ENCODE measurements at places on chromosomes 1 and 21.
A peak's percentile ranks its signal among the peaks of the same experiment; 100 is the strongest.

- DNase-seq = peak; percentile 31
These were observed 18.6 kb downstream of the FAM151A start for GRCh38 chr1:54604572-54605370.

- DNase-seq = no peak
These were observed 18.1 kb downstream of the CITED4 start for GRCh38 chr1:40844079-40844478.

DNA sequence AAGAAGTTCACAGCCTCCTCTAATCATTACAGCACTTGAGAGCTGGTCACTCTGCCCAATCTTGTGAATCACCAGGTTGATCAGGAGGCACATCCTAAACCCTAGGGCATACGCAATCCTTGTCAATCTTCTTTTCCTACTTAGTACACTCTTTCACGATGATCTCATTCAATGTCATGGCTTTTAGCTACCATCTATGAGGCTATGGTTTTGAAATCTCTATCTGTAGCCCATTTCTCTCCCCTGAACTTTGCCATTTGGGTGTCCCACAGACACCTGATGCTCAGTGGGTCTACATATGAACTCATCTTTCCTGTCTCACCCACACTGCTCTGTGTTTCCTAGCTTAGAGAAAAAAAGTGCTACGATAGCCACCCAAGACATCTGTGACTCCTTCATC is 1.9 kb upstream of the MED18 start:
- DNase-seq = no peak

DNA sequence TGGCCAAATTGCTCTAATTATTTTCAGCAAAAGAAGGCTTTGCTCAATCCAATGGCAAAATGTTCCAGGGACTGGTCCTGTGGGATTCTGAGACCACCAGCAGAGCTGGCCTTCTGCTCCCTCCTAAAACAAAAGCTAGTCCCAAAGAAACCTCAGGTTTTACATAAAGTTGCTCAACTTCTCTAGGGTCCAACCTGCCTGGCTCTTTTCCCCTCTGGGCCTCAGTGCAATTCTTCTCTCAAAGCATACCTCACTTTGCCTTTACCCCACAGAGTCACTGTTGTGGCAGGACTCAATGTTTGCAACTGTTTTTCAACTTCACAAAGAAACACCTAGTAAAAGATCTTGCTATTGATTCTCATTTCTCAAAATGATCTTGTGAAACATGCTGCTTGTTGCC is 39.8 kb downstream of the TBX15 start:
- DNase-seq = no peak

- DNase-seq = no peak
These were observed 7.0 kb downstream of the ATP13A2 start for GRCh38 chr1:17004466-17005364.

- no peak for DNase-seq
These were observed 192.4 kb upstream of the PTGFR start for GRCh38 chr1:78298349-78298748.

DNA sequence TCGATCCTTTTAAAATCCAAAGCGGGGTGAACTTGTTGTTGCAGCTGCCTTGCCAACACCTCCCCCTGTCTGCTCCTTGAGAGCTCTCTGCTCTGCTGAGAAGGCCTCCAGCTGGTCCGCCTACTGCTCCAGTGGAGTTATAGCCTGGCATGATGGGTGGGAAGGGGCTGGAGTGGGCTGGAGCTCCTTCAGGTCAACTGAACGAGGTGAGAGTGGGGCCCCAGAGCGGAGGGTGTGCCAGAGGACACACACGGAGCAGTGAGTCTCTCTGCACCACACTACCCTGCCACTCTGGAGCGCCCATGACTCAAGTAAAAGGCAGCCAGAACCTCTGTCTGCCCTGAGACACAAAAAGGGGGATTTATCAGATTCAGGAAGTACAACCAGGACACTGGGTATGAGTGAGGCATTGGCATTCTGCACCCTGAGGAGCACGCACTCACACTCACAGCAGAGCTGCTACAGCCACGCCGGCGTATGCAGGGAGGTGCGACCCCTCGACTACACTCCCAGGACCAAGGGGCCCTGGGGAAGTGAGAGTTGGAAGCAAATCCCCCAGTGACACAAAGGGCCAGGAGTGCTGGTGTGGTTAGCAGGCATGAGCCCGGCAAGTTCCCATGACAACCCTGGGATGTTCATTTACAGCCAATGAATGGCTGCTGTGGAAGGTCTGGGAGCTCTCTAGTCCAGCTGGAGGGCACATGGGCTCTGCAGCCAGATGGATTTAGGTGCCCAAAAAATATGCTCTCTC is 28.0 kb upstream of the EVA1B start:
- no peak for DNase-seq

Measured in activated CD4-positive, alpha-beta T cell treated with anti-CD3 and anti-CD28 coated beads for 48 hours (primary cell).